T-cell (primary cell): ENCODE measurements at places on chromosomes 12 and 14. TPM values are rescaled to one million over a fixed set of nuclear protein-coding genes. Genes with fewer than 3 reads are reported as not detected.

The KRT82 gene
- not detected for total RNA-seq

The AP5M1 gene
- total RNA-seq = 47.7 TPM

The KLRB1 gene
- 33.2 TPM for total RNA-seq

- peak; percentile 5 for DNase-seq
These were observed 107.3 kb downstream of the CRADD start for GRCh38 chr12:93784339-93785086.

DNA sequence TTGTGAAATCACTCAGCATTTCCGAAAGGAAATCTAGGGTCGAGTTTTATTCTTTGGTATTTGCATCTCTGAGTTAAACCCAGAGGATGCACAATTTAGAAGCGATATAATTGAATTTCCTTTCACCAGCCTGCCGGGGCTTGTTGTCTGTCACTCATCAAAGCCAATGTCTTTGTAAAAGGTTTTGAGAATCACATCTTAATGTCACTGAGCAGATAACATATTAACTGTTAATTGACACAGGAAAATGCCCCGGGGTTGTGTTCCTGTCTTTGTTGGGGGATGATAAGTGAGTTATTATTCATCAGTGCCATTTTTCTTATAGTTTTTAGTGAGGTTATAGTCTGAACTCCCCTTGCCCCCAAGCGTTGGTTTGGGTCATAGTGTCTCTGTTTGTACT, 73.4 kb downstream of the DUSP6 start:
- no peak for DNase-seq

DNA sequence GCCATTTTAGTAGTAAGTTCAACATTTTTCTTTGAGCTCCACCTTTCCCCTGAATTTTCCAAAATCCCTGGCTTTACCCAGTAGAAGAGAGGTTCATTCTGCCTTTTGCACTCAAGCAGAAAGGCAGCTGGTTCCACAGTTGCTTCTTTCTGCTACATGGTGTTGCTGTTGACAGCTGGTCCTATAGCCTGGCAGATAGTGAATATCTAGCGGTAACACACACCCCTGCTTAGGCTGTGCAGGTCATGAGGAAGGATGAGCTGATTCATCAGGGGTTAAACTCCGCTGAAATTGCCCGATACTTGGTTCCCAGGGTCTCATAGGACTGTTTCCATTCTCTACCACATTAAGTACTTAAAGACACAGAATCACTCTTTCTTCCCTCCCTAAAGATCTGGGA, 62.4 kb downstream of the PUS7L start:
- no peak for DNase-seq

DNA sequence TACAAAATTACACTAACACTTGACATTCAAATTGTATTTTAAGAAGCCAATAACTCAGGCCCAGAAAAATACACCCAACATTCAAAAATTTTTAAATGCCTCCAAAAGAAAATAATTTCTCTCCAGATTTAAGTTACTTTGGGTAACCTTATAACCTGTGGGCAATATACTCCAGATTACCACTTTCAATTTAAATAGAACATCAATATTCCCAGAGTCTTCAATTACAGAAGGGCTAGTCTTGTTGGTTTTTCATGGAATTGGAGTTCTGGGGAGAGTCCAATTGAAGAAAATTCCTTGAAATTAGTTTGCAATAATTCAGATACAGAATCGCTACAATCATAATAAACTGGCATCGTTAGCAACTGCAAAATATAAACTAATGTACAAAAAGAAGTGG, 2.0 kb downstream of the PPP4R3A start:
- no peak for DNase-seq

GRCh38 chr14:73324533-73324932, 87.2 kb downstream of the PAPLN start:
- no peak for DNase-seq
